ENCODE measurements at places on chromosomes 3 and 15. TPM values are rescaled to one million over a fixed set of nuclear protein-coding genes. Genes with fewer than 3 reads are reported as not detected.
A peak's percentile ranks its signal among the peaks of the same experiment; 100 is the strongest.

TKT gene
- total RNA-seq: 322 TPM

GRCh38 chr3:44969828-44970179 is 6.2 kb downstream of the ZDHHC3 start:
- peaks cover 2% of the 10 kb centered on the region for H3K36me3 ChIP-seq
- H3K4me1 ChIP-seq: peaks cover 67% of the 10 kb centered on the region
- no peak overlapping the region for H3K27ac ChIP-seq
- no peaks in the 10 kb centered on the region for H3K27me3 ChIP-seq

- no peaks in the 10 kb centered on the region for H3K36me3 ChIP-seq
- H3K4me3 ChIP-seq: no peak overlapping the region
- no peak overlapping the region for H3K27ac ChIP-seq
- no peak for DNase-seq
- H3K27me3 ChIP-seq: no peaks in the 10 kb centered on the region
Observed at GRCh38 chr3:195075941-195076875, 194.8 kb downstream of the XXYLT1 start.

GRCh38 chr3:69085168-69085832 is 563 bp downstream of the ARL6IP5 start:
- peak; percentile 27 for DNase-seq
- peaks cover 11% of the 10 kb centered on the region for H3K36me3 ChIP-seq
- H3K27me3 ChIP-seq: no peaks in the 10 kb centered on the region
- peak overlapping the region; percentile 89 for H3K4me3 ChIP-seq

MESP2 gene
- total RNA-seq: not detected

GRCh38 chr3:194685065-194685717 is 492 bp upstream of the FAM43A start:
- peak; percentile 71 for DNase-seq
- H3K4me3 ChIP-seq: peak overlapping the region; percentile 74
- H3K27me3 ChIP-seq: peaks cover 22% of the 10 kb centered on the region

GRCh38 chr3:174440253-174440701 is 418.9 kb upstream of the NAALADL2 start:
- H3K27me3 ChIP-seq: peaks cover 22% of the 10 kb centered on the region
- H3K36me3 ChIP-seq: no peaks in the 10 kb centered on the region
- H3K27ac ChIP-seq: no peak overlapping the region
- no peak for DNase-seq

- H3K36me3 ChIP-seq: no peaks in the 10 kb centered on the region
- DNase-seq: no peak
- H3K4me3 ChIP-seq: no peak overlapping the region
- H3K27me3 ChIP-seq: no peaks in the 10 kb centered on the region
- no peak overlapping the region for H3K27ac ChIP-seq
- no peaks in the 10 kb centered on the region for H3K4me1 ChIP-seq
Observed at GRCh38 chr3:27578032-27578431, 93.8 kb upstream of the SLC4A7 start.

NEK10 gene
- 0.07 TPM for total RNA-seq

Measured in activated naive CD4-positive, alpha-beta T cell treated with anti-CD3 and anti-CD28 coated beads for 36 hours (primary cell).